Smooth muscle cell of the coronary artery (primary cell): ENCODE measurements at places on chromosomes 2 and 18. TPM values are rescaled to one million over a fixed set of nuclear protein-coding genes. Genes with fewer than 3 reads are reported as not detected.

CFC1 gene
- total RNA-seq: not detected in 2 replicates

HOXD11 gene
- total RNA-seq: not detected in 2 replicates

IL1F10 gene
- total RNA-seq: not detected in 2 replicates

ALPG gene
- total RNA-seq: not detected in 2 replicates

RPRM gene
- not detected in 2 replicates for total RNA-seq

ARHGAP15 gene
- total RNA-seq: not detected in 2 replicates

NYAP2 gene
- total RNA-seq: not detected in 2 replicates

ELOA2 gene
- total RNA-seq: not detected in 2 replicates
